PC-3 (cell line): ENCODE measurements at places on chromosomes 16 and 17. TPM values are rescaled to one million over a fixed set of nuclear protein-coding genes. Genes with fewer than 3 reads are reported as not detected.

Gene HSF4
- 20.6 and 24.8 TPM in 2 replicates for total RNA-seq

Gene PRAC2
- total RNA-seq: 44.1 and 51.4 TPM in 2 replicates

Gene AATF
- total RNA-seq: 25.5 and 25.9 TPM in 2 replicates

Gene CEP112
- 3.3 and 6.5 TPM in 2 replicates for total RNA-seq

Gene KCNH6
- not detected in 2 replicates for total RNA-seq

Gene IRX6
- total RNA-seq: not detected in 2 replicates

Gene ASPHD1
- total RNA-seq: 2.0 and 3.9 TPM in 2 replicates

Gene ZNF668
- total RNA-seq: 15.6 and 19.2 TPM in 2 replicates

Gene ZG16
- not detected in 2 replicates for total RNA-seq
